ENCODE measurements at places on chromosomes 7 and 10.
A peak's percentile ranks its signal among the peaks of the same experiment; 100 is the strongest.

DNA sequence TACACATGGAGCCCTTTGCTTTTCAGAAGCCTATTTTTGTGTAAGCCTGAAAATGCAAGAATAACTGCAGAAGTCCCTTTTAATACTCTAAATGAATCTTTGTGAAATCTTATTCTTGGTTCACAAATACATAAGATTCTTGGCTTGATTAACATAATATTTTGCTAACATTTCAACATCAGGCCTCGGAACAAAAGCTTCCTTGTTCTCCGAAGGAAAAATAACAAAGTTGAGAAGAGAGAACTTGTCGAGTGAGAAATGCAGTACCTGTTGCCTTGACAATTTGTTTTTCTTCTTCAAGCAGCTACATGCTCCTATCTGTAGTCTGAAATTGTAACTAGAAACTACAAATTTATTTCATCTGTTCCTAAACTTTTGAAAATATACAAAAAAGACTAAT, 8.5 kb downstream of the NT5C2 start:
- no peak for DNase-seq

DNA sequence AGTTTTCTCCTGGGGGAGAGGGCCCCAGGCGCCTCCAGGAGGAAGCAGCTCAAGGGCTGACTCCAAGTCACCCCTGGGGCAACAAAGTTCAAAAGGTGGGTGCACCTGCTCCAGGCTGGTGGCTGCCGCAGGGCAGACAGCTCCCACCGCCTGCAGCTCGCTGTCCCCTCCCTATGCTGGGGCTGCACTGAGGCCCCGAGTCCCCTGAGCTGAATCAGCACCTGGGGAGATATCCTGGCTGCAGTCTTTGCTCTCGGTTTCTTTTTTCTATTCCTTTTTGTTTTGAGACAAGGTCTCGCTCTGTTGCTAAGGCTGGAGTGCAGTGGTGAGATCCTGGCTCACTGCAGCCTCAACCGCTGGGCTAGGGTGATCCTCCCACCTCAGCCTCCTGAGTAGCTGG, 183.4 kb downstream of the DNAJB6 start:
- no peak for DNase-seq

- no peak for DNase-seq
These were observed 239.1 kb downstream of the PHF14 start for GRCh38 chr7:11212816-11213215.

DNA sequence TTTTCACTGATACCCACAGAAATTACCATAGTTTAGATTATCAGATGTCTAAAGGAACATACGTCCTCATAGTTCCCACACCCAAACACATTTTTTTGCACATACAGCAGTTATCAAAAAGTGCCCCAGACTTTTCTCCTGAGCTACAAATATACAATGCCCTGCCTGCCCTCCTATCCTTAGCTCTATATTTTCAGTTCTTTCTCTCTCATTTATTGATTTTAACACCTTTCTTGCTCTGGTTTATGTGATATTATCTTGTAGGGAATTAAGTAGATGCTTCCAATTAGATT, 25.1 kb upstream of the SGMS1 start:
- DNase-seq: no peak

GRCh38 chr7:3753868-3754267, 452.8 kb downstream of the SDK1 start:
- no peak for DNase-seq

DNA sequence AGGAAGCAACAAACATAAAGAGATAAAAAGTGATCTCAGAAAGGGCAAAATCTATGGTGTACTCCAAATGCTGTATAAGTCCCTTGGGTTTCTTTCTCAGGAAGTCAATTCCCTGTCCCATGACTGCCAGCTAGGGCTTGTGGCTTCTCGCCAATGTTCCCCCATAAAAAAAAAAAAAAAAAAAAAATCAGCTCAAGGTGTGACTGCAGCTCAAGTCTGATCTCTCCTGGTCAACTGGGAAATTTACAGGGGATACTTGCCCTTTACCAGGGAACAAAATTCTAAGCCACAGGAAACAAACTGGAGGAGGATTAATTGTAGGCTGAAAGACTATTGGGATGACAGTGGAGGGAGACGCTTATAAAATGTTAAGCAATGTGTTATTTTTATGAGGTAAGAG, 76.0 kb downstream of the PCGF5 start:
- DNase-seq: peak; percentile 31

DNA sequence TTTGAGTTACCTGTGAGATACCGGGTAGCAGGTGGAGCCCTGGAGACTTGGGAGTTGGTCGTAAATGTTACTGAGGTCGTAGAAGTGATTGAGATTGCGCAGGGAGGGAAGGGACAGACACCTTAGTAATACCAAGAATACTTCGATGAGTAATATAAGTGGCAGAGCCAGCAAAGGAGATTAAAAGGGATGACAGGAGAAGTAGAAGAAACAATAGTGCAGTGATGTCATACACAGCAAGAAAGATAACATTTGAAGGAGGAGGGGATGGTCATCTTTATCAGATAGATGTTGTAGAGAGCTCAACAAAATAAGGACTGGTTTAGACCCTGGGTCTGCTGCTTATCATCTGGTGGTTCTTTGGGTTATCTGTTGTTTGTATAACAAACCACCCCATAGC, 5.0 kb downstream of the BCCIP start:
- DNase-seq: peak; percentile 53

DNA sequence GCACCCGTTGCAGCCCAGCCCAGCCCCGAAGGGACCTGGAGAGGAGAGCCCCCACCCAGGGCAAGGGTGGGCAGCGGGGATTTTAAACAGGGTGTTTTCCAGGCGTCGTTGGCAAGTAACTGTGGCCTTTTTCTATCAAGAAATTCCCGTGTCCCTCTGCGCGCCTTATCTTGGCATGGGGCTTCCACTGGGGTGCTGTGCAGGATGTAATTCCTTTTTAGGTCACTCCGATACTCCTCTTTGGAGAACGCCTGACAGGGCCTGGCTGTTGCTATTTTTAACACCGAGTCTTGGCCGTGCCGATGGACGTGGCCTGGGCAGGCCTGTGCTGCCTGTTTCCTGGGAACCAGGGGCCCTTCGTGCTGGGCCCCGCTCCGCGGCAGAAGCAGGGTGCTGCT, 93.8 kb downstream of the INPP5A start:
- DNase-seq: no peak

GRCh38 chr7:82676777-82677463, 233.3 kb upstream of the CACNA2D1 start:
- no peak for DNase-seq

DNA sequence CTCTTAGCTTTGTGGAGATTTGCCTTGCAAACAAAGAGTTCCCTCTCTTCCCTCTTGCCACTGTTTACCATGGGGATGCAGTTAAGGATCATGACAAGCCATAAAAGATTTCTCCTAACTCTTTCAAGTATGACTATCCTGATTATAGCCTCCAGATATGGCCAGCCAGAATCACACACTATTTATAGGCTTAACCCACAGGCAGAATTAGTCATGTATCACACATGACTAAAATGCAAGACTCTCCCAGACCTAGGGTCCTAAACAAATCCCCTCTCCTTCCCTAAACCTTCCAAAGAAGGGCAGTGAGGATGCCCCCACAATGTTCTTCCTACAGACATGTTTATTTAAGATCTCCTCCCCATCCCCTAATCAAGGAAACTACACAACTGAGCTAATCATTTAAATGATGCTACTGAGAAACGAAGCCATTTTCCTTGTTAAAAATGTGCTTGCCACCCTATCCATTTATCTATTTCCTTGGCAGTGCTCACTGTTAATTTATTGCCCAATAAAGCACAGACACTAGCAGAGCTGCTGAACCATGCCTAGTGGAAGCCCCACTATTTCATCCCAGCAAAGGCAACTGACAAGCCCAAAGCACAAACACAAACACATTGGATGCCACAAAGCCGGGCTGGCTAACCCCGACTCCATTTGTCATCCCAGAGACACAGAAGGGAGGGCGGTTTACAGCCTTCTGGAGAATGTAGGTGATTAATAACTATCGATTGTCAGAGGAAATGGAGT, 363.4 kb downstream of the KCNMA1 start:
- DNase-seq: no peak

DNA sequence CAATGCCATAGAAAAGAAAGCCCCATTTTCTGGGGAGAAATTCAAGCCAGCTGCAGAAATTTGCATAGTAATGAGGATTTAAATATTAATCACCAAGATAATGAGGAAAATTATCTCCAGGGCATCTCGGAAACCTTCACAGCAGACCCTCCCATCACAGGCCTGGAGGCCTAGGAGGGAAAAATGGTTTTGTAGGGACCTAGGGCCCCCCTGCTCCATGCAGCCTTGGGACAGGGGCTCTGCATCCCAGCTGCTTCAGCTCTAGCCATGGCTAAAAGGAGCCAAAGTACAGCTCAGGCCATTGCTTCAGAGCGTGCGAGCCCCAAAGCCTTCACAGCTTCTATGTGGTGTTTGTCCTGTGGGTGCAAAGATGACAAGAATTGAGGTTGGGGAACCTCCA, 46.6 kb upstream of the VOPP1 start:
- no peak for DNase-seq

- DNase-seq: peak; percentile 4
These were observed 1055.1 kb downstream of the NXPH1 start for GRCh38 chr7:9488555-9488954.

- DNase-seq: no peak
These were observed 22.6 kb upstream of the ICA1 start for GRCh38 chr7:8284606-8285005.

GRCh38 chr10:27535317-27535716, 31.2 kb downstream of the RAB18 start:
- DNase-seq: no peak

DNA sequence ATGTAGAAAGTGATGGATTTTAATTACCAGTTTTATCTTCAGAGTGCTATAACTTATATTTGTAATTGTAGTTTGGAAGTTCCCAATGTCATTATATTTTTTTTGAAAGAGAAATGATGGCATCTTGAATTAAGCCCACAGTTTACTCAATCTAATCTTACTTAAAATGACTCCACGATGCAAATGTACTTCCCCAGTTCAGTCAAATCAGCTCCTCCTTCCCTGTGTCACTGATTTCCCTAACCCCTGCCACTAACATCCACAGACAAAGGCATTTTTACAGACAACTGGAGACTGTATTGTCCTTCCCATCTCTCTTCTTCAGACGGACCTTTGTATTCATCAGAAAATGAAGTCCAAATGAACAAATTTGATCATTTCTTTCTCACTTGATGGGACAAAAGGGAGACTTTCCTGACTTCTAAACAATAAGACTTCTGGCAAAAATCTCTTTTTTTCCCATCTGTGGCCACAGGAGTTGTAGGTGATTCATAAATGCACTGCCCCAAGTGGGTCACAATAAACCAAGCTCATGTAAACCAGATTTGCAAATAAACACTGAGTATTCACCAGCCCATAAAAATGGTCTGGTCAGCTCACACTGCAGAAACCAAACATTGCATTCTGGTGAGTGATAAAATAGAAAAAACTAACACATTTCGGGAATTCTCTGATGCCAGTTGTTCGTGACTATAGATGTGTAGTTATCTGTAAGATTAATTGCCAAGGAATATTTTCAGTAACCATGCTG, 162.9 kb downstream of the FANK1 start:
- DNase-seq: no peak

DNA sequence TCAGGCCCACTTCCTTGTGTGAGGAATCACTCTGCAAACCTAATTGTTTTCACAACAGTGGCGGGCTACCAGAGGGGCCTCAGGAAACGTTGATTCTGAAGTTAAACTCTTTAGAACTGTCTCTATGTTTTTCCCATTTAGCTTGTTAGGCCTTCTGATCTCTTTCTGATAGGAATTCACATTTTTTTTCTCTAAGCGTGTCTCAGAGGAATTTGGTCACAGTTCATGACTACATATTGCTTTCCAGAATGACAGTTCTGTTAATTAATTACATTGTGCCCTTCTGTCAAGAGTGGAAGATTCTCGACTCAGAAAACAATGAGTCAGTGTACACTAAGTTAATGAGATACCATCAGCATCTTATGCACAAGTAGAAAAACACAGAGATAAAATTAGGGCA, 469.2 kb upstream of the C7orf33 start:
- DNase-seq: no peak

- DNase-seq: no peak
These were observed 316.7 kb downstream of the NRG3 start for GRCh38 chr10:82191653-82192052.

DNA sequence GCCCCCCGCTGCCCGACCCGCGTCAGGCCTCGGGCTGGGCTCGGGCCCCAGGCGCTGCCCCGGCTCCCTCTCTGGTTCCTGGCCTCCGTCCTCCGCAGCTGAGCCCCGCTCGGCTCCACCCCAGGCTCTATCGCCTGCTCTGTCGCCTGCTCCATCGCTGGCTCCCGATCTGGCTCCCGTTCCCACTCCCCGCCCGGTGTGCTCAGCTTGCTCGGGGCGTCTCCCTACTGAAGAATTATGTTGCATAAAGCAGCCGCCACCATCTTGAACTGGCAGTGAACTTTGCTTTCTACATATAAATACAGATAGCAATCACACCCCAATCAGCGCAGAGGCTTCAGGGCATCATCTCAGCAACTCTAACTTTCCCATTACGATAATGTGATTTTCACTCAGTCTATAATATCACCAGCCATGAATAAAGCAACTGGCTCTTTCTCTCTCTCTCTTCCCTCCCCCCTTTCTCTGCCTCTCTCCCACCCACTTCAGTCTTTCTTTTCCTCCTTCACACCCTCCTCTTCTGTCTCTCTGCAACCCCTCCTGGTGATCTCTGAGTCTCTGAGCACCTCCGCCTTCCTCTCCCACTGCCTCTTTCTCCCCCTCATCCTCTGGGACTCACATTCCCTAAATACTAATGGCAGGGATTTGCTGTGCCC, 43.3 kb upstream of the BTRC start:
- no peak for DNase-seq

DNA sequence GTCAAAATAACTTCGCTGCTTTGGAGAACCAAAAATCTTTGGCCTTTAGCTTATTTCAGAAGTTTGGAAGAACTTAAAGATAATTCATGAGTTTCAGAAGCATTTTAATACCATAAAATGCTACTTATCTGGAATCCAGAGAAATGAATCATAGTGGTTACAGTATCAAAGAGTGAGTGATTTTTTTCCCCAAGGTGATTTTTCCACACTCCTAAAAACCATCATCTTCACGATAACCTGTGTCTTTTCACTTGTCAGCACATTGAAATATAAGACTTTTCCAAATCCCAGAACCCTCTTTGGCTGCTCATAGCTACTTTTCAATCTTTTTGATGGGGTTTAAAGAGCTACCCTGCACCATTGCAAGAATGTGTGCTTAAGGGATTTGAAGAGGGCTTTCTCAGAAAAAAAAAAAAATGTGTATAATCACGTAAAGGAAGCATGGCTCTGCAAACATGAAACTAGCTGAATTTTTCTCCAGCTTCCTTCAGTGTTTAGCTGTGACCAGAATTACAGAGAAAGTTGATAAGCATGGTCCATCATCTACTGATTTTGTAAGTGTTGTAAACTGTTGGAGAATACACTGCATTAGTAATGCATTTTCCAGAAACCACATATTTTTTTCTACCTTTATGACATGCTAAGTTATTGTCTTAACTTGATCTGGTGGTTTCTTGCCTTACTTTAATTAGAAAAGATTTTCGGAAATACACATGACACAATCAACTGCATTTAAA, 134.9 kb downstream of the BICC1 start:
- DNase-seq: no peak

GRCh38 chr10:87632454-87632853, 27.2 kb upstream of the PAPSS2 start:
- no peak for DNase-seq

GRCh38 chr10:33227489-33227888, 107.0 kb downstream of the NRP1 start:
- DNase-seq: no peak

Data from erythroblast (primary cell).